ENCODE measurements at places on chromosomes 12 and 14. TPM values are rescaled to one million over a fixed set of nuclear protein-coding genes. Genes with fewer than 3 reads are reported as not detected.

Gene TSHR
- not detected for total RNA-seq

Gene PPTC7
- total RNA-seq = 5.6 TPM

Gene B3GNT4
- under 0.01 TPM for total RNA-seq

Gene SDR9C7
- not detected for total RNA-seq

Gene PLEKHH1
- total RNA-seq = 0.56 TPM

Gene TSPAN19
- total RNA-seq = not detected

Gene CGRRF1
- total RNA-seq = 15.0 TPM

Gene CEBPE
- not detected for total RNA-seq

Gene GMFB
- 144 TPM for total RNA-seq

Gene DCN
- 321 TPM for total RNA-seq

Gene LRRC43
- total RNA-seq = 0.38 TPM

Gene IQSEC3
- total RNA-seq = 0.28 TPM

Gene CCT2
- total RNA-seq = 435 TPM

Gene PTGES3
- 56.7 TPM for total RNA-seq

Gene SLC11A2
- 65.1 TPM for total RNA-seq

Gene CLEC9A
- total RNA-seq = not detected

Gene KRT73
- total RNA-seq = not detected

Gene CLEC4D
- not detected for total RNA-seq

Gene TRIM9
- 0.28 TPM for total RNA-seq

Gene ITFG2
- 9.6 TPM for total RNA-seq

Gene PPP2R5E
- 15.5 TPM for total RNA-seq

Gene SMOC1
- 0.85 TPM for total RNA-seq

Gene AMN
- total RNA-seq = 0.56 TPM

Gene HOXC5
- under 0.01 TPM for total RNA-seq

Gene GABARAPL1
- 105 TPM for total RNA-seq

Gene PLA2G1B
- not detected for total RNA-seq

Gene PTPRB
- 25.7 TPM for total RNA-seq

Gene MAP4K5
- total RNA-seq = 76.1 TPM

Gene GDF3
- total RNA-seq = not detected

Gene HNF1A
- total RNA-seq = not detected

Gene PPP4R4
- total RNA-seq = 2.5 TPM

Gene TCTN2
- total RNA-seq = 9.0 TPM

Gene GPR84
- total RNA-seq = not detected
